ENCODE measurements at places on chromosomes 5 and 9.

- DNase-seq = no peak
Observed at GRCh38 chr9:89079391-89079790, 88.1 kb downstream of the S1PR3 start.

GRCh38 chr5:149636861-149637246 is 55.6 kb downstream of the ARHGEF37 start:
- DNase-seq = peak; percentile 35

- DNase-seq = no peak
Observed at GRCh38 chr9:135000647-135001245, 83.0 kb upstream of the FCN1 start.

DNA sequence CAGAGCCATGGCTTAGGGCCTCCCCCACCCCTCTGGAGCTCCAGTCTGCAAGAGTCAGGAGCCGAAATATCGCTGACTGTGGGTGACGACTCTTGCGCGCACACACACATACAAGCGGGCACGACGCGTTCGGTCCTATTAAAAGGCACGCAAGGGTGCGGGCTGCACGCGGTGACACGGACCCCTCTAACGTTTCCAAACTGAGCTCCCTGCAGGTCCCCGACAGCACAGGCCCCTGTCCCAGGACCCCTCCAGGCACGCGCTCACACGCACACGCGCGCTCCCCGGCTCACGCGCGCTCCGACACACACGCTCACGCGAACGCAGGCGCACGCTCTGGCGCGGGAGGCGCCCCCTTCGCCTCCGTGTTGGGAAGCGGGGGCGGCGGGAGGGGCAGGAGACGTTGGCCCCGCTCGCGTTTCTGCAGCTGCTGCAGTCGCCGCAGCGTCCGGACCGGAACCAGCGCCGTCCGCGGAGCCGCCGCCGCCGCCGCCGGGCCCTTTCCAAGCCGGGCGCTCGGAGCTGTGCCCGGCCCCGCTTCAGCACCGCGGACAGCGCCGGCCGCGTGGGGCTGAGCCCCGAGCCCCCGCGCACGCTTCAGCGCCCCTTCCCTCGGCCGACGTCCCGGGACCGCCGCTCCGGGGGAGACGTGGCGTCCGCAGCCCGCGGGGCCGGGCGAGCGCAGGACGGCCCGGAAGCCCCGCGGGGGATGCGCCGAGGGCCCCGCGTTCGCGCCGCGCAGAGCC is at the start of gene GRIN1:
TSS of gene GRIN1 (plus strand) at position 433 of the 746 bp plus-strand sequence. CDS start 333 bp downstream, outside the sequence.
- no peak for DNase-seq

DNA sequence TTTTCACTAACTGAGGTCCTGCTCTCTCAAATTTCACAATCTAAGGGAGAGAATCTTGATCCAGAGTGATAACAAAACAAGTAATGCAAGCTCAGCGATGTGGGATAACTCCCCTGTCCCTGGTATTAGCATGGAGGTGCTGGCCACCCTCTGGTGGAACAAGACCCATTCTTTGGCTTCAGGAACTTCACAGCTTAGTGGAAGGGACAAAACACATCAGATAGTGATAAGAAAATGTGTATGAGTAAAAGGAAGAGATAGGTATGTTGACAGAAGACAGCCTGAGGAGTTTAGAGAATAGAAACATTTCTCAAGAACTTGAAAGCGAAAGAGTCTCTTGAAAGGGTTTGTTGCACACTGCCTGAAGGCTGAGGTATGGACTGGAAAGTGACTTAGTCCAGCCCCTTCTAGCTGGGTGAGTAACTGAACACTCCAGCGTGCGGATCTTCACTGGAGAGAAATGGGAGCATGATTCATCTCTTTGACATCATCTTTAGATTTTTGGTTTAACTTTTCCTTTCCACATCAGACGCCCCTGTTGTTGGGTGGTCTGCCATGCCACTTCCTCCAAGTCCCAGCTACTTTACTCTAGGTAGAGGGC is 25.4 kb upstream of the ZSWIM6 start:
- no peak for DNase-seq

- DNase-seq = no peak
Observed at GRCh38 chr5:180197016-180197702, 11.9 kb downstream of the RASGEF1C start.

DNA sequence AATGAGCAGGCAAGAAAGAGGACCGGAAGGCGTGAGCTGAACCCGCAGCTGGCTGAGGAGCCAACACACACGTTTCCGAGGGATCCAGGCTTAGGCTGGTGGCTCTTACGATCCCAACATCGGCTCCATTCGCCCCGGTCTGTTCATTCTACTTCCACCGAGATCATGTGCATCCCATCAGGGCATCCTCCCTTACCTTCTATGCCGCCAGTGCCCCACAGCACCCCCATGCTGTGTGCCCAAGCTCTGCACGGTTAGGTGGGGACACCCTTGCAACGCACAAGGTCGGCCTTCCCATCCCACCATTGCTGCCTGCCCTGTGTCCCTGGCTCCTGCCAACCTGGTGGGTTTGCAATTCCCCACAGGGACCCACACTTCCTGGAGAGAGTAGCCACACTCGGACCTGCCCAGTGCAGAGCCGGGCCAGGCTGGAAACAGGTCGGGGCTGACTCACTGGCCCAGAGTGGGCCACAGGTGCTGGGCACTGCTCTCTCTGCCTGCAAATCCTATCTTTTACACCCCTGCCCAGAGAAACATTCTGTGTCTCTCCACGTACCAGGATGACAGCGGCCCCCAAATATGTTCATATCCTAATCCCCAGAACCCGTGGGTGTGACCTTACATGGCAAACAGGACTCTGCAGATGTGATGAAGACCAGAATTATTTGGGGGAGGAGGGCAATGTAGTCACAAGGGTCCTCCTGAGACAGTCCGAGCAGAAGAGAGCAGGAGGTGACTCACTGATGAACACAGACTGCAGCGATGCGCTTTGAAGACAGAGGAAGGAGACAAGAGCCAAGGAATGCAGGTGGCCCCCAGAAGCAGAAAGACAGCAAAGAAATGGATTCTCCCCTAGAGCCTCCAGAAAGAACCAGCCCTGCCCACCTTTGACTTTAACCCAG is 182.2 kb downstream of the AUH start:
- DNase-seq = no peak

DNA sequence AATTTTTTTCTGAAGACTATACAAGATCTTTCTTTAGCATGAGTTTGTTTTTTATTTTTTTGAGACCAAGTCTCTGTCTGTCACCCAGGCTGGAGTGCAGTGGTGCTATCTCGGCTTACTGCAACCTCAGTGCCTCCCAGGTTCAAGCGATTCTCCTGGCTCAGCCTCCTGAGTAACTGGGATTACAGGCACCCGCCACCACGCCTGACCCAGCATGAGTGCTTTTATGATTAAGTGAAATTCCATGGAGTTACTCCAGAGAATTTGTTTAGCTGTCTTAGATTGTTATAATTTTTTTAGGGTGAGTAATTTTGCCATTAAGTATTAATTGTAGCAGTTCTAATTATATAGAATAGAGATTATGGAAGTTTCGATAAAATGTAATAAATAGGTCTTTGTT is 14.3 kb downstream of the YTHDC2 start:
- DNase-seq = no peak

GRCh38 chr5:9268226-9268625 is 277.6 kb downstream of the SEMA5A start:
- no peak for DNase-seq

GRCh38 chr5:51988634-51989033 is 605.4 kb downstream of the ISL1 start:
- DNase-seq = no peak

- no peak for DNase-seq
Observed at GRCh38 chr9:87301371-87301770, 196.3 kb upstream of the DAPK1 start.

- DNase-seq = no peak
Observed at GRCh38 chr9:120690372-120690771, 23.9 kb downstream of the MEGF9 start.

DNA sequence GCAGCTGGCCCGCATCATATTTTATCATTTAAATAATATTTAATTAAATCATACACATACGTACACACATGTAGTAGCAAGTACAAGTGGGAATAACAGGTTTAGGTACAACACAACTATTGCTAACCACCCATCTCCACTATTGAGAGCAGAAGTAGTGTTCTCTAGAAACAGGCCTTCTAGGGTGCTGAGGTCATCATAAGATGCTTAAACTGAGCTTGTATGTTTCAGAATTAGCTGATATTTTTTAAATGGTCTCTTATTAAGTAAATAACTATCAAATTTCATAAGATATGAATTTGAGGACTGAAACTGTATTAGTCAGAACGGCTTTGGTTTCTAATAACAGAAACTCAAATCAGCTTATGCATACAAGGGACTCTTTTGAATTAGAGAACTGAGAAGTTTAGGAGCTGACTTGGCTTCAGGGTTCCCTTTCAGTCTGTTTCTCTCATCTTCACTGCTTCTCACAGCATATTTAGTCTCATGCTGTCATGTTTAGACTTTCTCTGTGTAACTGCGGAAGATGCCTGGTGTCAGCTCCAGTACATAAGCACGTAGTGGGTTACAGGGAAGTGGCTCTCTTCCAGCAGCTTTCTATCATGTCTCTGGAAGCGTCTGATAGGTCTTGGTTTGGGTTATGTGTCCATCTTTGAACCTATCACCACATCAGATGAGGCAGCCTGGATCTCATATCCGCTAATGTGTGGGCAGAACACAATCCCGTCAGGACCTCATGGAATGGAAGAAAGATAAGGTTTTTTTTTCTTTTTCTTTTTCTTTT is 25.0 kb upstream of the OCLN start:
- no peak for DNase-seq

GRCh38 chr5:96196407-96196806 is 234.8 kb upstream of the ELL2 start:
- DNase-seq = no peak

- DNase-seq = no peak
Observed at GRCh38 chr5:132823481-132824050, 6.9 kb downstream of the SHROOM1 start.
